ENCODE measurements at places on chromosomes 7 and 10.

DNA sequence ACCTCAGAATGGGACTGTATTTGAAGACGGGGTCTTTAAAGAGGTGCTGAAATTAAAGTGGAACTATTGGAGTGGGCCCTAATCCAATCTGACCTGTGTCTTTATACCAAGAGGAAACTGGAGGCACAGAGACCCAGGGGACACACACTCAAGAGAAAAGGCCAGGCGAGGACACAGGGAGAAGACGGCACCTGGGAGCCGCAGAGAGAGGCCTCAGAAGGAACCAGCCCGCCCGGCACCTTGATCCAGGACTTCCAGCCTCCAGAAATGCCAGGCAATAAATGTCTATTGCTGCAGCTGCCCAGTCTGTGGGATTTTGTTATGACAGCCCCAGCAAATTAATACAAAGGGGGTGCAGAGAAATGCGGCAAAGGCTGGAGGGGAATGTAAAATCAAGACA, 10.5 kb downstream of the CARD11 start:
- DNase-seq = no peak

DNA sequence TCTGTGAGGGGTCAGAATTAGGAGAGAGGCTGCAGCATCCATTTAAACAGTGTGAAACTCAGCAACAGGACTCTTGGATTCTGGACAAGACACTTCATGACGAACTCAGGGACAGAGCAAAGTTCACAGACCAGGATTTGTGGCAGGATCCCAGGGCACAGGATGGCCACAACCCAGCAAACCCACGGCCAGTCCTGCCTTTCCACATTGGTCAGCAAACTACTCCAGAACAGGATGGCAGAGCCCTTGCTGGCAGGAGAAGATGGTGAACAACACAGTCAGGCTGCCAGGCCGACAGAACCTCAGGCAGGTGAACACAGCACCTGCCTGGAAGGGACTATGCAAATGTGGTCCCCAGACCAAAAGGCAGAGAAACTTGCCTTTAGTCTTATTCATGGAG, 34.4 kb downstream of the VSTM4 start:
- DNase-seq = no peak

GRCh38 chr10:47050618-47051455, 139.6 kb downstream of the PTPN20 start:
- DNase-seq = no peak

- DNase-seq = no peak
These were observed 143.2 kb upstream of the MEOX2 start for GRCh38 chr7:15829691-15830090.

DNA sequence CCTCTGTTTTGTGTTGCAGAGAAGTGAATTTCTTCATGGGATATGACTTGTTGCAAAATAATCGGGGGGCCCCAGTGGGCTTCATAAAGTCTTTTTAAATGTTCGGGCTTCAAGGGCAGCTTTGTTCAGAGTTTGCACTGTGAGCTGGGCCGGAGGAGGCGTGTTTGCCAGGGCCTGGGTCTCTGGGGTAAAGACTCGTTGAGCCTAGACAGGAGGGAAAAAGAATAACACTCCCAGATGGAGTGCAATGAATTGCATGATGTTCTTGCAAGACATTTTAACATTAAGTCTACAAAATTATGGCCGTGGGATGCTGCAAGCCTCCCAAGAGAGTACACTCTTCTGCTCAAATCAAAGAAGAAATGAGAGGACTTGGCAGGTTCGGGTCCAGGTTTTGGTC, 23.6 kb downstream of the BMPER start:
- DNase-seq = no peak

GRCh38 chr10:131464789-131465188, 153.3 kb upstream of the TCERG1L start:
- DNase-seq = no peak

GRCh38 chr10:98212196-98212595, 55.8 kb downstream of the LOXL4 start:
- DNase-seq = no peak

DNA sequence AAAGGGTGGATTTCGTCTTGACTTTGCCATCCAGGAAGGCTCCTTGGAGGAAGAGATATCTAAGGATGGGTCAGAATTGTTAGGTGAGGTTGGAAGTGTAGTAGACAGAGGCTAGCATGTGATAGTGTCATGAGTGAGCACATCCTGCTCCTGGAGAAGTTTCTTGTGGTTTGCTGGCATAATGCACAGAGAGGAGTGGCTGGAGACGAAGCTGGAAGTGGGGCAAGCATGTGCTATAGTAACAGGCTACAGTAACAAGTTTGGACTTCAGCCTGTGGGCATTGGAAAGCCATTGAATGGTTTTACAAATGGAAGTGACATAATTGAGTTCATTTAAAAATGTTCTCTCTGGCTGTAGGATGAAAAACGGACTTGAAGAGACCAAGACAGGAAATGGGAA, 175.6 kb upstream of the VWC2 start:
- DNase-seq = no peak

DNA sequence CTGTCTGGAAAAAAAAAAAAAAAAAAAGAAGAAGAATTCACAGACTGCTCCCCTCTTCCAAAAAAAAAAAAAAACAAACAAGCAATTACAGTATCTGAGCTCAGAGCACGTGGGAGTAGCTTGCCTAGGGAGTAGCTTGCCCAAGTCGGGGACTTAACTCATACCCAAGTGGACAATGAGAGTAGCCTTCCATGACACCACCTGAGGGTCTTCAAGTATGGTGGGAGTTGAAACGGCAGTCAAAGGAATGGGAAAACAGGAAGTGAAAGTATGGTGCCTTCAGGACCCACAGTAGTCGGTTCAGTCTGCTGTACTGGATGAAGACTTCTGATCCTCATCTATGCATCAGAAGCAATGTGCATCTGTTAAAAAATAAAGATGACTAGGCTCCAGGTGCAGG, 10.6 kb downstream of the VOPP1 start:
- DNase-seq = no peak

- DNase-seq = peak; percentile 84
These were observed 844 bp upstream of the KAT6B start for GRCh38 chr10:74825371-74826141.

DNA sequence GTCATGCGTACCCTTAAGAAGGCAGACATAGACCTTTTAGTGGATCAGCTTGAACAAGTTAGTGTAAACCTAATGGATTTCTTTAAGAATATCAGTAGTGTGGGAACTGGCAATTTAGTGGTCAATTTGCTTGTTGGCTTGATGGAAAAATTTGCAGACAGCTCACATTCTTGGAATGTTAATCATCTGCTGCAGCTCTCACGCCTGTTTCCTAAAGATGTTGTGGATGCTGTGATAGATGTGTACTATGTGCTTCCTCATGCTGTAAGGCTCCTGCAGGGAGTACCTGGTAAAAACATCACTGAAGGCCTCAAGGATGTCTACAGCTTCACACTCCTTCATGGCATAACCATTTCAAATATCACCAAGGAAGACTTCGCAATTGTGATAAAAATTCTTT, 103.4 kb downstream of the ABCA13 start:
- no peak for DNase-seq

- DNase-seq = no peak
These were observed 1.5 kb upstream of the C10orf95 start for GRCh38 chr10:102452672-102453340.

DNA sequence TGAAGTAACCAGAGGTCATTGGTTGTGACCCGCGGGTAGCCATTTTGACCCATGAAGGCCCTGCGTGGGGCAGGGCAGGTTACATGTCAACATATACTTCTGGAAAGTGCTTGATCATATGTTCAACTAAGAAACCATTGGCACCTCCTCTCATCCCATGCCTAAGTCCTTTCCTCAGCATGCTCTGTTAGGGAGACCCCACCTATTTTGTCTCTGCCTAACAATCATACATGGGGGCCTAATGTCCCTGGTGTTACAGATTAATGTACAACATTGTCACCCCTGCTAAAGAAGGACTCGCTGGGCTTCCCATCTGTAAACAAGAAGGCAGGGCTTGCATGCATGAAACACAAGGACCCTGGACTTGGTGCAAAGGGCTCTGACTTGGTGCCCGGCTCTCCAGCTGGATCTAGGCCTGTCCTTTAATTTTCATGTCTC, 133.7 kb upstream of the TNS3 start:
- DNase-seq = no peak

DNA sequence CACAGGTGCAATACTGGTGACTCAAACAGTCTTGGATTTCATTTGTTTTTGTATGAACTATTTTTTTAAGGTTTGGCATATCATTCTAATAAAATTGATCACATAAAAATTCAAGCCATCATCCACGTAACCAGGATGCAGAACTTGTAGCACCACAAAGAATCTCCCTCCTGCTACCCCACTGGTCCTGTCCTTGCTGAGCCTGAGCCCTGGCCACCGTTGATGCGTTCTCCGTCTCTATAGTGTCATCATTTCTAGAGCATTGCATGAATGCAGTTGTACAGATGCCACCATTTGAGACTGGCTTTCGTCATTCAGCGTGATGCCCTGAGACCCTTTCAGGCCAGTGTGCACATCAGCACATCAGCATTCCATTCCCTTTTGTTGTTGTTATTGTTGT, 273.5 kb downstream of the TCERG1L start:
- DNase-seq = no peak

DNA sequence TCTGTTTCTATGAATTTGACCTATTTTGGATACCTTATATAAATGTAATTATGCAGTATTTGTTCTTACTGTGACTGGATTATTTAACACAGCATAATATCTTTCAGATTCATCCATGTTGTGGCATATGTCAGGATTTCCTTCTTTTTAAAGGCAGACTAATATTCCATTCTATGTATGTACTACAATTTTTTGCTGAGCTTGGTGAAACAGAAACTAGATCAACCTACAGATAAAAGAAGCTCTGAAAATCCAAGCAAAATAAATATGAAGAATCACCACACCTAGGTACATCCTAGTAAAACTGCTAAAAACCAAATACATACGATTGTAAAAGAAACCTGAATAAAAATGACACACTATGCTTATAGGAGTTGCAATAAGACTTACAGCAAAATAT, 300.5 kb downstream of the HTR7 start:
- DNase-seq = no peak

DNA sequence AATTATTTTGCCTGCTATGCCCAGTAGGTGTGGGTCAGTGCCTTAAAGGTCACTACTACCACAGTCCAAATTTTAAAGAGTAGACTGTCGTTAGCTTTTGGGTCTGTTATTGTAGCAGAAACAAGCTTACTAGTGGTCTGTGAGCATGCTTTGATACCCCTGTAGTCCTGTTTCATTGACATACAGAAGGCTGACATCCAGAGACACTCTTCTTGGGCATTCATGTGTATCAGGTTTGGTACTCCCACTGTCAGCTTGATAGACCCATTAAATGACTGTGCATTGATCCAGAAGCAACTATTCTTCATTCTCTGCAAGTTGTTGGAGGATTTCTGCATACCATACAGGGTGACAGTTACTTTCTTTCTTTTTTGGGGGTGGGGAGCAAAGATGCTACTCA, 884.4 kb upstream of the CELF2 start:
- no peak for DNase-seq

GRCh38 chr10:124259139-124259825, 159.4 kb downstream of the OAT start:
- no peak for DNase-seq

DNA sequence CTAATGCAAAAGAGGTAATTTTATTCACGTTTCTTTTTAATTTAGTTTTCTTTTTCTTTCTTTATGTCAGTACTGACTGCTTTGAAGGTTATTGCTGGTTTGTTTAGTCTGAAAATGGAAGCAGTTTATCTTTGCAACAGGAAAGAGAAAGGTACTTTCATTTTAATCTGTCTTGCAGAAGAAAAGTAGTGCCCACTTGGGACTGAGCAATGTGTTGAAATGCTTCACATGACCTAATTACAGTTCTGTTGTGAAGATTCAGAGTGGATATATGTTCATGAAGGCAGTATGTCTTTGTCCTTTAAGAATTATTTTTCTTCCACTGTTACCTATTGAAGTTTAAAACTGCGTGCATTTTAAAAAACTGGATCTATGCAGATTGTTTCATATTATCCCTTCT, 80.1 kb downstream of the ANKIB1 start:
- DNase-seq = no peak

DNA sequence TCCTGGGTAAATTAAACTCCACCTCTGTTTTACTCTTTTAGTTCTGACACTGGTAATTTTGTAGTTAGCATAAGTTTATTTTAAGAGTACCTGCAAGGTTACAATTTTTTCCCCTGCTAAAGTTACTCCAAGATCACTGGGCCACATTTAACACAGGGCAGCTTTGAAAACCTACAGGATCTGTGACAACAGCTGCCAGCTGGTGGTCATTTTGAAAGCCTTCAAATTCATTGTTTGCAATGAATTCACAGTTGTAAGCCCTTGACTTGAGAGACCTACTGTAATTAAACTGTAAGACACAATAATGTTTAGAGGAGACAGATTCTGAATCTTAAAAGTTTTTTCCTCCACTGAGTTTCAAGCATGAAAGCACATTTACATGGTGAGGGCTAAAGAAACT, 129.6 kb downstream of the CNOT4 start:
- no peak for DNase-seq

DNA sequence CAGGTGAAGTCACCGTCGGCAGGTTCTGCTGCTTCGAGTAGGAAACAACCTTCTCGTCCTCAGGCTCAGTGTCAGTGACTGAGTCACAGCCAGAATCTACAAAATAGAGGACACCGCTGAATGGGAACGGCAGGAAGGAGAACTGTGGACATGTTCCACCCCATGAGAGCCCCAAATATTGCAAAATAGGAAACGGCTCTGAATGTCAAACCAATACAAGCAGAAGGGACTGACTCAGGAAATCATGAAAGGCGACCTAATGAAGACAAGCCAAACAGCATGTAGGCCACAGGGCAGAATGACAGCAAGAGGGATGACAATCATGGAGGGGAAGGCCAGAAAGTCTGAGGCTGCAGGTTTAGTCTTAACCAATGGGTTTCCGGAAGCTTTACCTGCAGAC, 63.5 kb downstream of the PIK3AP1 start:
- DNase-seq = no peak

- DNase-seq = no peak
These were observed 157.4 kb upstream of the TCF7L2 start for GRCh38 chr10:112792487-112793201.

GRCh38 chr7:137903382-137904169, 56.8 kb upstream of the DGKI start:
- peak; percentile 51 for DNase-seq

- DNase-seq = no peak
These were observed 106.9 kb upstream of the PDLIM1 start for GRCh38 chr10:95397747-95398146.

DNA sequence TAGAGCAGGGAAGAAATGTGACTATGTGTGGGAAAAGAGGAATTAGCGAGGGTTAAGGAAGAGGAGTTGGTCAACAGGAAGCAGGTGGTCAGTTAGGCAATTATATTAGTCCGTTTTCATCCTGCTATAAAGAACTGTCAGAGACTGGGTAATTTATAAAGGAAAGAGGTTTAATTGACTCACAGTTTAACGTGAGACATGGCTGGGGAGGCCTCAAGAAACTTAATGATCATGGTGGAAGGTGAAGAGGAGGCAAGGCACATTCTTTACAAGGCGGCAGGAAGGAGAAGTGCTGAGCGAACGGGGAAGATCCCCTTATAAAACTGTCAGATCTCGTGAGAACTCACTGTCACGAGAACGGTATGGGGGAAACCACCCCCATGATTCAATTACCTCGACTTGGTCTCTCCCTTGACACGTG, 35.0 kb downstream of the RAMP3 start:
- no peak for DNase-seq

- DNase-seq = no peak
These were observed 78.1 kb downstream of the ARL4A start for GRCh38 chr7:12765431-12766100.
